ENCODE measurements at places on chromosomes 5 and 9. TPM values are rescaled to one million over a fixed set of nuclear protein-coding genes. Genes with fewer than 3 reads are reported as not detected.

Gene OTP
- total RNA-seq = not detected

Gene CCL21
- total RNA-seq = not detected

Gene GABRA1
- not detected for total RNA-seq

Gene OBP2B
- total RNA-seq = not detected

Gene KIF12
- not detected for total RNA-seq

Gene EFNA5
- 0.66 TPM for total RNA-seq

Gene UGT3A2
- total RNA-seq = not detected

Gene GABRG2
- 2.6 TPM for total RNA-seq

Gene PGM5
- total RNA-seq = 2.0 TPM

Gene SLC27A6
- 0.57 TPM for total RNA-seq

Gene MAP1B
- 181 TPM for total RNA-seq

Gene PCDHB15
- 0.14 TPM for total RNA-seq

Gene NKD2
- total RNA-seq = 15.9 TPM

Gene DDX4
- total RNA-seq = not detected

Gene DMRTA1
- 0.66 TPM for total RNA-seq

Gene DAB2
- 132 TPM for total RNA-seq

Gene PRXL2C
- total RNA-seq = 17.2 TPM

Gene SCAI
- total RNA-seq = 6.2 TPM

Gene PLAC8L1
- not detected for total RNA-seq

Gene RNF183
- total RNA-seq = not detected

Gene SMIM33
- not detected for total RNA-seq

Gene PCDHGA12
- total RNA-seq = 30.0 TPM

Gene ARL10
- 11.6 TPM for total RNA-seq

Gene GABRA6
- total RNA-seq = 0.29 TPM

Gene KLHL9
- 25.6 TPM for total RNA-seq

Data from placental pericyte (primary cell).